ENCODE measurements at places on chromosomes 7 and 10. TPM values are rescaled to one million over a fixed set of nuclear protein-coding genes. Genes with fewer than 3 reads are reported as not detected.

DNA sequence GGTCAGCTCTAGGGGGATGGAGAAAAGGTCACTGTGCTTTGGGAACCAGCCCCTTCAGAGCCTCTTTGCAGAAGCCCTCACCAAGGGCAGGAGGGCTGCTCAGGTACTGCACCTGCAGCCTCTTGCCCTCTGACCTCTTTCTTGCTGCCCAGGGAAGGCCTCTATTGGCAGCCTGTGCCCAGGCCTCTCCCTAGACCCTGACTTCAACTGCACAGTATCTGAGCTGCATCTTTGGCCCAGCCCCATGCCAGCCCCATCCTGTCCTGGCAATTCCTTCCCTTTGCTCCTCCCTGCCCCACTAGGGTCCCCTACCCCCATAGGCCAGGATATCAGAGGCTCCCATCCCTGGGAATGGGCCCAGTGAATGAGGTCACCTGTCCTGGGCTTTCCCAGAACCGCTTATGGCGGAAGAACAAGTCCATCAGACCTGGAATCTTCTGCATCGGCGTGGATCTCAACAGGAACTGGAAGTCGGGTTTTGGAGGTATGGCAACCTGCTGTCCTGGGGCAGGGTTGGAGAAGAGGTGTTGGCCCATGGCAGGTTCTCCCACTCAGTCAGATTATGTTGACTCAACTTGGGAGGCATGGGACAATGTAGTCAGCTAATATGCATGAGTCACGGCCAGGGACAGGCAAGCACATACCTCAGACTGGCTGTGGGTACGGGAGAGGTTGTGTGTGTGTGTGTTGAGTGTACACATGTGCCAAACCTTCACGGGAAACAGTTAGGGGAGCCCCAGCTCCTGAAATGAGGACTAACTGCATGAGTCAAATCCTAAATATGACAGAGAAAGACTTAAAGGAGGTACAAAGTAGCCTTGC, 17.1 kb upstream of the CPA1 start:
- no peak for DNase-seq

GRCh38 chr7:106068538-106068961, 43.6 kb downstream of the SYPL1 start:
- DNase-seq: no peak

DNA sequence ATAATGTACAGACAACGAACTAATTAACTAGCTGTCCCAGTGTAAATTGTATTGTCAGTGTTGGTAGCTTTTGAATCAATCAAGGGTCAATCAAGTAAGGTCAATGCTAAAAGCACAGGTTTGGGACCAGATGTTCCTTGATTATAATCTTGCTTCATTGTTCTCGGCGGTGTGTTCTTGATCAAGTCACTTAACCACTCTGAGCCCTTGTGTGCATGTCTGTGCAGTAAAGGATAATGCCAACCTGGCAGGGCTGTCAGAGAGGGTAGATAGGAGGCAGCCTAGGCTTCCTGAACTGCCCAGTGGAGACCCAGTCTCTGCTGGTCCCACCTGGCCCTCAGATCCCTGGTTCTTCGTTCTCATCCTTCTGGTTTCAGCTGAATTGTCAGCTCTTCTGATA, 221.0 kb downstream of the EMX2 start:
- DNase-seq: no peak

GRCh38 chr10:71812016-71812912, 38.8 kb downstream of the PSAP start:
- peak; percentile 80 for DNase-seq

DNA sequence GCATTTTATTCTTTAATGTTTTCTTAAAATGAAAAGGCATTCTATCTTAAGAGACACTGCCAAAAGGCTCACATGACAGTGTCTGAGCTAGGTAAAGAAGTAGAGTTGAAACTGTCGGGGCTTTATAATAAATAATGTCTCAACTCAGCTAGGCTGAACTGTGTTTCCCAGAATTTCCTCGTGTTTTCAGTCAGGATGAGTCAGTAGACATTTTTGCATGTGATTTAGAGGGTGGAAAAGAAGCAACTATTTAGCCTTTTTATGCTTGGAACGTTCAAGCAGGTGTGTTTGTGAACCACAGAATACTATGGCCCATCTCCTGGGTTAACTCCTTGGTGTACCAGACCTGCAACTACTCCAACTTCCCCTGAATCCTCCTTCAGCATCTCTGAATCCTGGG, 23.4 kb upstream of the LIPA start:
- DNase-seq: no peak

KCND2 gene
- not detected for polyA plus RNA-seq

CYP3A5 gene
- 7.6 TPM for polyA plus RNA-seq

Data from kidney (tissue), 22 donors.